ENCODE measurements at places on chromosomes 3 and 15.

- no peak for DNase-seq
These were observed 2.3 kb upstream of the MBNL1 start for GRCh38 chr3:152266221-152266995.

DNA sequence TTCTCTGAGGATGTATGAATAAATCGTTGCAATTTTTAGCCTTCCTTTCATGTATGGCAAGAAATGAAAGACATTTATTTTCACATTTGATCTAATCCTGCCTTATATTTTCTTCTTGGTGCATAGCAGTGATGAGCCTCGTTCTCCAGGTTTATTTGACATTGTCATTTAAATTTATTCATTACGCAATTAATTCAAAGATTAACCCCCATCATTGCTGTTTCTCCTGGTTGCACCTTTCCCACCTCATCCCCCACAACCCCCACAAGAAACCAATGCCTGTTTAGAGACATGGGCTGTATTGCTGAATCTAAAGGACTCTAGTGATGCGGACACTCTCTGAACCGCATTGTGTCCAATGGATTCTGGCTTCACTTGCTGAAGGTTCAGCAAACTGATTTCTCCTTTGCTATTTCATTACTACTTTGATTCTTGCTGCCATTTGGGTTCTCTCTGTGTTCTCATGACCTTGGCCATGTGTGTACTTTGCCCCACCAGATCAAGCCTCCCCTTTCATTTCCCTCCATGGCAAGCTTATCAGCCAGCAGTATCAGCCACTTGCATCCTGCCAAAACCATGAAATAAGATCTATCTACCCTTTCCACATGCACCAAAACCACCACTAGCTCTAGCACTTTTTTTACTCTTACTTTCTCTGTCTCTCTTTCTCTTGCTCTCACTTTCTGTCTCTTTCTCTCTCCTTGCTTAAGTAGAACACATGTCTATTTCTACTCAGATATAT is 382.7 kb downstream of the GBE1 start:
- DNase-seq = no peak

- DNase-seq = no peak
These were observed 68.9 kb upstream of the NR2F2 start for GRCh38 chr15:96261575-96262034.

- peak; percentile 20 for DNase-seq
These were observed 40.8 kb downstream of the EOMES start for GRCh38 chr3:27681249-27681748.

DNA sequence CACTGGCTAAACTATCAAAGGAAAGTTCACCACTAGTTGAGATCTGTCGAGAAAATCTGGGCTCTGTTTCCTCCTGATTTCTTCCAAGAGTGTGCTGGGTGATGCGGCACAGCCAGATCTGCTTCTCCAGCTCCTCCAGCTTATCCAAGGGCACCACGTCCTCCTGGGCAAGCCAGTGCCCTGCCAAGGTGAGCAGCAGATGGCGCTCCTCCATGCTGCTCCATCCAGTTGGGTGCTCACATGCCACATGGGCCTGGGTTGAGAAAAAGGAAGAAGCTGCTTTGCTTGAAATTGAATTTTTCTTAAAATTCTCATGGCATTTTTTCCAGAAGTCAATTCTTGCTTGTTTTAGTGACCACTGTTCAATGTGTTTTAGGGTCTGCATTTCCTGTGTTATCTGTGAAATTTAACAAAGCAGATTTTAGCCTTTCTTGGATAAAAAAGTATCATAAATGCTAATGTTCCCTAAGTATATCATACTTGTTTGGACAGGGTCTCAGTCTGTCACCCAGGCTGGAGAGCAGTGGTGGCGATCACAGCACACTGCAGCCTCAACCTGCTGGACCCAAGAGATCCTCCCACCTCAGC is 47.3 kb downstream of the EIF3J start:
- DNase-seq = no peak

- DNase-seq = no peak
These were observed 10.7 kb downstream of the RBP2 start for GRCh38 chr3:139465636-139466035.
